ENCODE measurements at places on chromosomes 12 and 14.

- DNase-seq: no peak
These were observed 25.8 kb downstream of the RIN3 start for GRCh38 chr14:92539419-92539818.

- no peak for DNase-seq
These were observed 112.8 kb downstream of the NAV3 start for GRCh38 chr12:77943466-77943865.

- no peak for DNase-seq
These were observed 6.3 kb upstream of the PZP start for GRCh38 chr12:9214534-9214933.

- peak; percentile 25 for DNase-seq
These were observed 14.6 kb upstream of the NR4A1 start for GRCh38 chr12:52036587-52037171.

DNA sequence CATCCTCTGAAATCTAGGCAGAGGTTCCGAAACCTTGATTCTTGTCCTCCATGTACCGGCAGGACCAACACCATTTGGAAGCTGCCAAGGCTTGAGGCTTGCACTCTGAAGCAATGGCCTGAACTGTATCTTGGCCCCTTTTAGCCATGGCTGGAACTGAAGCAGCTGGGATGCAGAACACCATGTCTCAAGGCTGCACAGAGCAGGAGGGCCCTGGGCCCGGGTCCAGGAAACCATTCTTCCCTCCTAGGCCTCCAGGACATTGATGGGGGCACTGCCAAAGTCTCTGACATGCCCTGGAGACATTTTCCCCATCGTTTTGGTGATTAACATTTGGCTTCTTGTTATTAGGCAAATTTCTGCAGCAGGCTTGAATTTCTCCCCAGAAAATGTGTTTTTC is 198.7 kb downstream of the EFCAB11 start:
- no peak for DNase-seq

GRCh38 chr14:71618047-71618446 is 314.2 kb upstream of the RGS6 start:
- DNase-seq: no peak

- DNase-seq: peak; percentile 83
These were observed 4.9 kb upstream of the MTA1 start for GRCh38 chr14:105414456-105415371.

GRCh38 chr12:56087220-56087619 is 7.3 kb downstream of the ERBB3 start:
- no peak for DNase-seq

DNA sequence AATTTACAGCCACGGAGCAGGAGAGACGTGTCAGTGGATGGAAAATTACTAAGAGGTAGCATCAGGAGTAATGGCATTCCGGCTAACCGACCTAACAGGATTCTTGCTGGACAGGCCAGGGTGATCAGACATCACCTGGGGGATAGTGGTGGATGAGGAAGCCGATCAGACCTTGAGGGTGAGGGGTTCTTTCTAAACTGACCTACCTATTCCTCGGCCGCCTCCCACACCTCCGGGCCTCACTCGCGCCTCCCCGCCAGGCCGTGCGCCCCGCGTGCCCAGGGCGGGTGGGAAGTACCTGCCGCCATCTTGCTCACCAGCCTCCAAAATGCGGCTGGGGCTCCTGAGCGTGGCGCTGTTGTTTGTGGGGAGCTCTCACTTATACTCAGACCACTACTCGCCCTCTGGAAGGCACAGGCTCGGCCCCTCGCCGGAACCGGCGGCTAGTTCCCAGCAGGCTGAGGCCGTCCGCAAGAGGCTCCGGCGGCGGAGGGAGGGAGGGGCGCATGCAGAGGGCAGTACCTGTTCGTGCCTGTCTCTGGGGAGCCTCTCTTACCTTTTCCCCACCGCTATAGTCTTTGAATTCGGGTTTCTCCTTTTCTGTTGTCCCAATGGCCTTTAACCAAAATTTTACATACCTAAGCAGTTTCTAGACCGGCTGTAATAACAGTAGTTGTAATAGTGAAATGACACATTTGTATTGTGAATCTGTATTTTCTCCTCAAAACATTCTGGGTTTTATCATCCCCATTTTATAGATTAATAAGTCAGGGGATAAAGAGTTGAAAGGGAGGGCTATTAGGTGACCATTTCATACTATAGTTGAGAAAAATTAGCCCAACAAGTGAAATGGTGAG is at the start of gene TMPRSS12:
Gene TMPRSS12, plus strand, starts transcription at position 290 of the 857 bp plus-strand sequence. Its CDS starts 39 bp downstream, at position 329.
- no peak for DNase-seq

DNA sequence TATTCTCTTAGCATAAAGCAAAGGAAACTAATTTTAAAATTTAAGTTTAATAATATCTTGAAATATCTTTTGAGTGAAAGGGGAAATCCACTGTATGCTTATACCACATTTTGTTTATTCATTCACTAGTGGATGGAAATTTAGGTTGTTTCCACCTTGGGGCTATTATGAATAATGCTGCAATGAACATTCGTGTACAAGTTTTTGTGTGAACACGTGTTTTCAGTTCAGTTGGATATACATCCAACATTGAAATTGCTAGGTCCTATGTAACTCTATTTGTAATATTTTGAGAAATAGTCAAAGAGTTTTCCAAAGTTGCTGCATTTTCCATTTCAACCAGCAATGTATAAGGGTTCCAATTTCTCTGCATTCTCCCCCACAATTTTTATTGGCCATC is 83.7 kb upstream of the ETV6 start:
- no peak for DNase-seq

DNA sequence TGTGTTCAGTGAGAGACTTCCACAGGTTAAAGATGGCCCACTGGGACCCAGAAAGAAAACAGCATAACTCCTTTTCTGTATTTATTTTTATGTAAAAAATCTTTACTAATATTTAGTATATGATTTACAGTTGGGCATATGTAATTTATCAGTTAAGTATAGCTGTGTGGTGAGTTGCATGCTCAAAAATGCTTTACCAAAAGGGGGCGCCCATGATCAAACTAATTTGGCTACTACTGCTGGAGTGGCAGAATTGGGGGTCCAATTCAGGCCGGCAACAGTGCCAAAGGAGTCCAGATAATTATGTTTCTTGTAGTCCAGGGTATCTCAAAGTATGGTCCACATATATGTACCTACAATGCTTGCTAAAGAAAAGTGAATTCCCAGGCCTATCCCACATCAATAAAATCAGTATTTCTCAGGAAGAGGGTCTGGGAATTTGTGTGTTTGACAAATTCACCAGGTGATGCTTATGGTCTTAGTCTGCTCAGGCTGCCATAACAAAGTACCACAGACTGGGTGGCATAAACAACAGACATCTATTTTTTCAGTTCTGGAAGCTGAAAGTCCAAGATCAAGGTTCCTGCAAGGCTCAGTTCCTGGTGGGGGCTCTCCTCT is 152.0 kb downstream of the KTN1 start:
- peak; percentile 45 for DNase-seq

DNA sequence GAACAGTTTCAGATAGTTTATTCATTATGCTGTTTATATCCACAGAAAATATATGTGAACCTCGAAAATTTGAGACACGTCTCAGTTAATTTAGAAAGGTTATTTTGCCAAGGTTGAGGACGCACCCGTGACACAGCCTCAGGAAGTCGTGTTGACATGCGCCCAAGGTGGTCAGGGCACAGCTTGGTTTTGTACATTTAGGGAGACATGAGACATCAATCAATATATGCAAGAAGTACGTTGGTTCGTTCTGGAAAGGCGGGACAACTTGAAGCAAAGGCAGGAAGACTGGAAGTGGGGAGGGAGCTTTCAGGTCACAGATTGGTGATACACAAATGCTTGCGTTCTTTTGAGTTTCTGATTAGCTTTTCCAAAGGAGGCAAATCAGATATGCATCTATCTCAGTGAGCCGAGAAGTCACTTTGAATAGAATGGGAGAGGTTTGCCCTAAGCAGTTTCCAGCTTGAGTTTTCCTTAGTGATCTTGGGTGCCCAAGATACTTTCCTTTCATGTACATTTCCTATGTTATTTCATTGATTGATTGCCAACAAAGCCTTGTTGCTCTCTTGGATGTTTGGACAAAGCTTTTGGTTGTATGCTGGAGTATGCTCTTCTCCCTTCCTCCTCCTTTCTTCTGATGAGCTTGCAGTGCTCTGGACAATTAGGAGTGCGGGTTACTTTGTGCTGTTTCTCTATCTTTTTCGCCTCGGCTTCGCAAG is 3.2 kb downstream of the SNAPC1 start:
- peak; percentile 11 for DNase-seq

GRCh38 chr12:108414021-108414420 is 74.9 kb upstream of the CMKLR1 start:
- no peak for DNase-seq

DNA sequence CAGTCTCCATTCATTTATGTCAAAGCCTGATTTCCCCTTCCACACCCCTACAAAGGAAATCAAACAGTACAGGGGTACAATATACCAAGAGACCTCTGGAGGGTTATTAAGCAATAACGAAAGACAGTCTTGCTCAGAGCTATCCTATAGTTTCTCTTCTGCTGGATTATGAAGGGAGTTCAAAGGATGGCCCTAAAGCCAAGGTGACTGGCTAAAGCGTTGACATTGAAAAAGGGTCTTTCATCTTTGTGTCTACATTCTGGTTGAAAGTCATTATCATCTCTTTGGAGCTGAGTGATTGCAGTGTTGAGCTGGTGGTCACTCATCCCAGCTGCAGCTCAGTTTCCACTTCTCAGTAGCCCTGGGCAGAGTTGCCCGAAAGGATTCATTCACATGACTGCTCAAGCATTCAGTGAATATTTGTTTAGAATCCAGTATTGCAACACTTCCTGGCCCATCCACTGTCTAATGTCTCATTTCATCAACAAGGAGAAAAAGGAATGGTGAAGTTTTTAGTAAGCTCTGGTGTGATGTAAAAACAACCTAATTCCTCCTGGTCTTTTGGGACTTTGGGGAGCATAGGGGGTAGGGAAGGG is 19.2 kb upstream of the TBX5 start:
- no peak for DNase-seq

DNA sequence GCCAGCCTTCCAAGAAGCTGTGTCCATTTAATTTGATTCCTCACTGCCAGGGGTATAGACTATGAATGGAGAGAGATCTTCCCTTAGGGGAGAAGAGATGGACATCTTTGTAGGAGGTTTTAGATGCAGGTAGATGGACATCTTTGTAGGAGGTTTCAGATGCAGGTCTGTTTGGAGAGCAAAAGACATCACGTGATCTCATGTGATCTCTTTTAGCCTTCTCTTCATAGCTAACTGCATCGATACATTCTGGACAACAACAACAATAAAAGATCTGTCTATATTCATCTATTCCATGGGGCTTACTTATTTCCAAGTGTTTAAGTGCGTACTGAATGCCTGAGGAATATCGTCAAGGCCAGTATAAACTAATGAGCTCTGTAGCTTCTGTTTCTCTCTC is 163.2 kb downstream of the PAX9 start:
- DNase-seq: no peak

DNA sequence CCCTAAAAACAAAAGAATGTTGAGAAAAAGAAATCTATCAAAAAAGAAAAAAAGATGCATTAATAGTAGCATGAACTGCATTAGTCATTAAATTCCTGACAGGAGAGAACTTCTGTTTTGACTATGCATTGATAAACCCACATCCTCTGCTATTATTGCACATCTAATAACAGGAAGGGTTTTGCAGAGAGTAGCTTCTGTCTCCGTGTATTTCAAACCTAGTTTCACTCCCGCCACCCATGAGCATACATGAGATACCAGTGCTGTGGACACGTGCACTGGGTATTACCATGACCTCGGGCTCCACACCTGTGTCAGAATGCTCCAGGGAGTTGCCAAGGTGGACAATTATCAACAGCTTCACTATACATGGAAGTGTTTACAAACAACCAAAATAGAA is 449.1 kb upstream of the SOX5 start:
- DNase-seq: no peak

GRCh38 chr14:105475269-105476096 is 862 bp downstream of the CRIP2 start:
- DNase-seq: no peak

DNA sequence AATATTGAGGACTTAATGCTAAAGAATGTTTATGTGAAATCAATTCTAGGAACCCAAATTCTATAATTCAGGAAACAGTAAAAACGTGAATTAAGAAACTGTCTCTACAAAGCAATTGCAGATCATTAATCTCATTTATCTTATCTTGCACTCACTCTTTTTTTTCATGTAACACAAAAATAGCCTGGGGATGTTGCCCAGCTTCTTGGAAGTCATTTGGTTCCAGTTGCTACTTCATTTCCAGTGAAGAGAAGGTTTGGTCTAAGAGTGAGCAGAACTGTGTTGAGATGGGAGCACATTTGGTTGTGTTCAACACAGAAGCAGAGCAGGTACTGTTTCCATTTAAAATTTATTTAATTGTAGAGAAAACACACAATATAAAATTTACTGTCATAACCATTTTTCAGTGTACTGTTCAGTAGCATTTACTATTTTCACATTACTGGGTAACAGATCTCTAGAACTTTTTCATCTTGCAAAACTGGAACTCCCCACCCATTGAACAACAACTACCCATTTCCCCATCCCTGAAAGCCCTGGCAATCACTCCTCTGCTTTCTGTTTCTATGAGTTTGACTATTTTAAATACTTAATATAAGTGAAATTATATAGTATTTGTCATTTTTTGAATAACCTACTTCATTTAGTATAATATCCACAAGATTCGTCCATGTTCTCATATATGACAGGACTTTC is 9.7 kb downstream of the CLEC6A start:
- no peak for DNase-seq

- DNase-seq: peak; percentile 77
These were observed 614 bp upstream of the ARF6 start for GRCh38 chr14:49892301-49892635.

DNA sequence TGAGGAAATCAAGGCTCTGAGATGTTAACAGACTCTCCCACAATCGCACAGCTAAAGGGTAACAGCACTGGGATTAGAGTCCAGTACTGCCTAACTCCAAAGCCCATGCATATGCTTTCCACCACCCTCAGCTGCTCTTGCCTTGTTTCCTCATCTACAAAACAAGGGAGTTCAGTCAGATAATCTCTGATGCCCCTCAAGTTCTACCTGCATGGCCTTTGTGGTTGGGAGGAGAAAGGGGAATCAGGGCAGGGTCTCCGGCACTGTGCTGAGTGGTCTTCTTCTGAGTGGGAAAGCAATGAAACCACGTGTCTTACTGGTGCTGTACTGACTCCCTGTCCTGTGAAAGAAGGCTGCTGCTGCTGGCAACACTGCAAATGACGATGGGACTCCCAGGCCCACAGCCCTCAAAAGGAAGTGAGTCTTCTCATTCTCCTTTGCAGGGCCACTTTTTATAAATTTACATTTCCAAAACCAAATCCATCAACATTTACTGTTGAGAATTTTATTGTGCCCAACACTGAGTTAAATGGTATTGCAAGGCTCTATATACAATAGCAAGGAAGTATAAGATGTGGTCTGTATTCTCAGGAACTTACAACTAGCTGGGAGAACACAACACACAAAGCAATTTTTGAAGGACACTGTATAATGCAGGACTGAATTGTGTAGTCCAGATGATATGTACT is 19.7 kb upstream of the DUSP16 start:
- DNase-seq: no peak

GRCh38 chr12:53344824-53345485 is 8.8 kb upstream of the SP7 start:
- peak; percentile 73 for DNase-seq

DNA sequence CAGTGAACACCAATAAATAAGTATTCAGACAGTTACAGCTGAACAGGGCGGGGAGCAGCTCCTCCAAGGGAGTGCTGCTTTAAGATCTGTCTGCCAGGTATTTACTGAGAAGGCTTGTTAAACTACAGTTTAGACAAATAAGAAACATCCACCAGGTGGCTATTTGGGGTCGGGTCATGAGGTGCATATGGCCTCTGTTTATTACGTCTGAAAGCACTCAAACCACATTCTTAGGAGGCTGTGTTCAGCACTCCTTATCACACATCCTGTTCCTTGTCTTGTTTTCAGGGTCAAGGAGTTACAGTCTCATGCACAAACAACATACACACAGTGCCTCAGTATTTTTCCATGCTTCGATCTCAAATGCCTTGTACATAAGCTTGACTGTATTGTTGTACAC is 78.8 kb downstream of the KCNMB4 start:
- DNase-seq: no peak

Data from NCI-H526 (cell line).